ENCODE measurements at places on chromosomes 6 and 20.

- no peak for DNase-seq
Observed at GRCh38 chr6:3421791-3422434, 34.9 kb downstream of the SLC22A23 start.

GRCh38 chr6:22600059-22600458, 30.7 kb downstream of the HDGFL1 start:
- DNase-seq, result peak; percentile 32

- DNase-seq, result peak; percentile 31
Observed at GRCh38 chr20:14214046-14214445, 123.4 kb downstream of the FLRT3 start.

DNA sequence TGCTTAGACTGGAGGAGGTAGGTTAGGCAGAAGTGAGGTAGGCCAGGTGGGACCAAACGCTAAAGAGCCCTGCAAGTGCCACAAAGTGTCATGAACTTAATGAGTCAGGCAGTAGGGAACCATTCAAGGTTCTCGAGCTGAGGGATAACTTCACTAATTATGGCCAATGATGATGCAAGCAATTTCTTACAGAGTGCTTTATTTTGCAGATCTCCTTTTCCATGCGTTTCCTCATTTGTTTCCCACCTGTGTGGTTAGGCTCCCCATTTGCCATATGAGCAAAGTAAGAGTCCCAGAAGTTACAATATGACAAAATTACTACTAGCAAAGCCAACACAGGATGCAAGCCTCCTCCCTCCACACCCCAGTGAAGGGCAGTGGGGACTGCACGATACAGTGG, 36.5 kb upstream of the PSMF1 start:
- no peak for DNase-seq

- no peak for DNase-seq
Observed at GRCh38 chr6:137465378-137466009, 28.7 kb downstream of the OLIG3 start.

DNA sequence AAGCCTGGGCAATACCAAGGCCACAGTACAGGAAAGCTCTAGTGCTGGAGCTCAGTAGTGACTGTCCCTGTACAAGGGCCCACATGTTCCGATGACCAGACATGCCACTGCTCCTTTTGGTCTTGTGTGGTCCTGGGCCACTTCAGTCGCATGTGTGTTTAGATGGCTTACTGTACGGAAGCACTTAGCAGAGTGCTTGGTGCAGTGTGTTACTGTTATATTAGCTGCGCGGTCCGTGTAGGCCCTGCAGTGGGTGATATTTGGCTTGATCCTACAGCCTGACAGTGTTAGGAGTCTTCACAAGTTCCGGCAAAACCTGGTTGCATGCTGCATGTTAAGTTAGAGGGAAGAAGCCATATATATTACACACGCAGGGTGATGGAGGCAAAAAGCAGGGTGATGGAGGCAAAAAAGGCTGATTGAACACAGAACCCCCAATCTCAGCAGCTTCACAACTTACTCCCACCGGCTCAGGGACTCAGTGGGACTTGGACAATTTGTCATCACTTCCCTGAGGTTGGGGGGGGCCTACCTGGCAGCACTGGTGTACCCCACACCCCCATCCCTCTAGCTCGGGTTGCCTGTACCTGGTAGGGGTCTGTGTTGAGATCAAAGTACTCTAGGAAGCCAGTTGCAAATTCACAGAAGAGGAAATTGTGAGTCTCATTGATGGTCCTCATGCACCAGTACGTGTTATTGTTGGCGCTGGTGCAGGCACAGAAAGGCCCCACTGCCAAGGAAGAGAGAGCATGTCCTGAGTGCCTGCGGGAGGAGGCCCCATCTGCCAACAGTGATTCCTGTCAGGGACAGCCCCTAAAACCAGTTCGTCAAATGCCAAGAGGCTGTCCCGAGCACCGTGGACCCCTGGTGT, 122.6 kb downstream of the SULF2 start:
- no peak for DNase-seq

DNA sequence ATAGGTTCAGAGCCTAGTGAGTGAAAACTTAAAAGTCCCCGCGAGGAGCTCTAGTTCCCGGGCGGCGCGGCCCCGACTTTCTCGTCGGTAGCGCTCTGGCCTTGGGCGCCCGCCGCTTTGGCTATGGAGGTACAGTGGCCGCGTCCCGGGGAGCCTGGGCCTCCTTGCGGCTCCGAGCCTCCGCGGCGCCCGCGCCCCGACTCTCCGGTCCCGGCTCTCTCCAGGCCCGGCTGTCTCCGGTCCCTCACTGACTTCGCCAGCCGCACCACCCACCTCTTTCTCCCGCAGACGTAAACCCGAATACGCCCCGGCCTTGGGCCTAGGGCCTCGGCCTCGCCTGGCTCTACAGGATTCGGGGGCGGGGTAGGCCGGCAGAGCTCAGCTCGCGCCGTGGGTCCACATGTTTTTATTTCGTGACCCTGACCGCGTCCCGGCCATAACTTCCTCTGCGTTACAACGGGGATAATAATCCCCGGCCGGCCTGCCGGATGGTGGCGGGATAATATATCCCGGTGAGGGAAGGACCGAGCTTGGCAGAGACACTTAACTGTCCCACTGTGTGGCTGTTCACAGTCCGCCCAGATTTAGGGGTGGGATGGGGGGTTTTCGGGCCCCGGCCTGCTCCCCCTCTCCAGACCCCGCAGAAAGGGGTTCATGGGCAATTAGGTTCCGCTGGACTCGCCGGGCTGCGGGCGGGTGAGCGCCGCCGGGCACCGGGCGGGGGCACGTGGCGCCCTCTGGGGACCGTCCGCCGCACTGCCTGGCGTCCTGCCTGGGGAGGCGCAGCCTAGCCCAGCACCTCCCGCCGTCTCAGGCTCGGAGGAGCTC, 10.0 kb upstream of the TBX18 start:
- peak; percentile 80 for DNase-seq

DNA sequence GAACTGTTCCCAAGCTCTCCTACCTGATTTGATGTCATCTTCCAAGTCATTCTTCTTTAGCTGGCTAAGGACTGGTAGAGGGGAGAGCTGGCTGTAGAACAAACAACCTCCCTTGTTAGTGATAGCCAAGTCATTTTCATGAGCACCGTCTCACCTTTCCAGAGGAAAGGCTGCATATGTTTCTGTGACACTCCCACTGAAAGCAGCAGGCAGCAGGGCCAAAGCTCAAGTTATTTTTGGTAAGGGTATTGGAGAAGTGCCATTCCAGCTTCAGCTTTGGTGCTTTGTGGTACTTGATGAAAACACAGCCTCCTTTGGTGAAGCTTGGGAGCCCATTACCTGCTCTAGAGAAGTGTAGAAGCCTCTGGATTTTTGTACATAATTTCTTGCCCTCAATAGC, 5.4 kb upstream of the DOK5 start:
- DNase-seq, result no peak

GRCh38 chr20:10135438-10135837, 83.2 kb upstream of the SNAP25 start:
- DNase-seq, result no peak

- no peak for DNase-seq
Observed at GRCh38 chr6:16849280-16849987, 88.2 kb upstream of the ATXN1 start.

- DNase-seq, result peak; percentile 52
Observed at GRCh38 chr20:64044484-64045247, 4.8 kb downstream of the SOX18 start.

GRCh38 chr20:54843865-54844264, 368.5 kb downstream of the DOK5 start:
- DNase-seq, result no peak

DNA sequence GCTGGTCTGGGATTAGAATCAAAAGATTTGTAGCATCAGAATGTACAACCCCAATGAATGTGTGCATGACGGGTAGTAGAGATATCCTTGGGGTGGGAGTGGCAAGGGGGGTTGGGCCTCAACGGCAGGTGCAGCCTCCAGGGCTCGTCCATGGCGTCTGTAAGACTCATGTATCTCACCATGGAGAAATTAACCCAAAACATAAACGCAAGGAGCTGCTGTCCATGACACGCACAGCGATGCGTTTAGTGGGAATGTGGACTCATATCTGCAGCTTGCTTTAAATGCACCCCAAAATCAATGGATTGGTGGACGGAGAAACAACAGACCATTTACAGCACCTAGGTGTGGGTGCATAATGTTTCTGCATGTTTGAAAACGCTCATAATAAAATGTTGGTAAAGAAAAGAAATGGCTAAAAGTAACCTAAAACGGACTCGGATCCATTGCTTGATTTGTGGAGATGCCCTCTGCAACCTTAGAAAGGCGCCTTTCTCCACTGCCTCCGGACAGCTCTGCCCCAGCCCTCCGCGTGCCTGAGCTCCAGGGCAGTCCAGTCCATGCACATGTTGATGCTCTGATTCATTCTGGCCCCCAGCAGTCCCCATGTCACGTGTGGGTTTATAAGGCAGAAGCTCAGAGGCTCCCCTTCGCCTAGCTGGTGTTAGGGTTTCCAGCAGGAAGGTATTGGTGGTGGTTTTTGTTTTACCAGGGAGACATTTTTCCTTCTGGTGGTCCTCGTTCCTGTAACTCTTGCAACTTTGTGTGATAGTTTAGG, 24.5 kb downstream of the PYGB start:
- DNase-seq, result no peak

DNA sequence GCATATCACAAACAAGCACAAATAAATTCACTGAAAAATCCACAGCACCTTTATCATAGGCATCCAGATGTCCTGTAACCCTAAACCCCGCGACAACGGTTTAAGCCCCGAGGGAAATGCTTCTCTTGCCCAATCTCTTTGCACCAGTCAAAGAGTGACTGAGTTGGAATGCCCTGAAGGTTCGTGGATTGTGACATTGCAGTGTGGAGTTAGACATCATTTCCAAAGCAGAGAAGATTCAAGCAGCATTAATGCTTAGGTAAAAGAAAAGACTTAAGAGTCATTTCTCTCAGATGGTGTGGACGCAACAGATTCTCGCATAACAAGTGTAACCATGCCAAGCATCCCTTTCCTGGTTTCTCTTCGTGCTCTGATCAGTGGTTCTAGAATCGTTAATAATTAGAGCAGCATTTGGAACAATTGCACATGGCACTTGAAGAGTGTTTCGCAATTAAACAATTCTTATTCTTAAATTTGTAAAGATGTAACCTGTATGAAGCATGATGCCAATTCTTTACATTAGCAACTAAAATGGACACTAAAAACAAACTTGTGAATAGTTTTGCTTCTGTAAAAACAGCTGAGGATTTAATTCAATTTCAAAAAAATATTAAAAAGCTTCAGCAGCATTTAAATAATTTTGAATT, 121.6 kb downstream of the HIVEP2 start:
- DNase-seq, result no peak

- DNase-seq, result peak; percentile 96
Observed at GRCh38 chr20:53621482-53622246, 28.0 kb upstream of the ZNF217 start.

DNA sequence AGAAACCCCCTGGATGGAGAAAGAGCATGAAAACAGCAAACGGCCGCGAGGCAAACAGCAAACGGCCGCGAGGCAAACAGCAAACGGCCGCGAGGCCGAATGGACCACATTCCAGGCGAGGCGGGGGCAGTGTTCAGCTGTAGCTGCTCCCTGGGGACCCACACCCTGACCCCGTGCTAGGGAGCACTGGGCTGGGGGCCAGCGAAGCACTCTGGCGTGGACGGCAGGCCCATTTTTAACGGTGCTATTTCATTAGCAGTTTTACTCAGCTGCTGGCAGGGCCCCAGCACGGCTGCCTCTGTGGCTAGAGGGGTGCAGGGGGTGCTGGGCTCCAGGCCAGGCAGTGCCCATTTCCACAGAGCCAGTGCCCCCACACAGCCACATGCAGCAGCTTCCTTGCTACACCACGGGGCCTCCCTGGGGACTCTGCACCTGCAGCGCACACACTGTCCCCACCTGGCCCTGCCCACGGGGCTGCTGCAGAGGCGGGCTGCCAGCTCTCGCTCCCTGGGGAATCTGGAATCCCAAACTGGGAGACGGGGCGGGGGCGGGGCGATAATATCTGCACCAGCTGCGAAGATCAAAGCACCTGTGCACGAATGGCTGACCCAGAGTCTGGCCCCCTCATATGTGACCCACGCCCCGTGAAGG, 35.6 kb upstream of the SLCO4A1 start:
- DNase-seq, result no peak

- DNase-seq, result peak; percentile 11
Observed at GRCh38 chr6:33967966-33968724, 164.3 kb upstream of the MLN start.

DNA sequence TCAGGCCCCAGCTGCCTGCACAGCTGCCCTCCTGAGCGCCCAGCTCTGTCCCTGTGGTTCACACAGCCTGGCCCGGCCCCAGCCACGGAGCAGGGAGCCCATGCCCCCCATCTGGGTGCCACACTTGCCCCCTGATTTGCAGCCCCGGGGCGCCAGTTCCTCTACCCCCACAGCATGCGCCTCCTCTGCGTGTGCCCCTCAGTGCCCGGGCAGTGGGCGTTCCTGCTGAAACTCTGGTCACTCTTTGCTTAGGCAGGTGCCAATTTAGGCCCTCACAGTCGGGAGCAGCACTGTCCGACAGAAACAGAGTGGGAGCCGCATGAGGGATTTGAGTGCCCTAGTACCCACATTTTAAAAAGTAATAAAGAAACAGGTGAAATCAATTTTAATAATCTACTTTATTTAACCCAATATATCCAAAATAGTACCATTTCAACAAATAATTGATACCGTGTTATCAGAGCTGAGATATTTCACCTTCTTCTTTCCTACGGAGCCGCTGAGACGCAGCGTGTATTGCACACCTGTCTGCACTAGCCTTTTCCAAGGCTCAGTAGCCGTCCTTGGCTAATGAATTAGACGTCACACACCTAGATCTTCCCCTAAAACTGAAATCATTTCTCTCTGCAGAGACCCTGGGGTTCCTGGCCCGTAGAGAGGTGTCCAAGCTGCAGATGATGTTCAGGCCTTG, 106.4 kb downstream of the ASXL1 start:
- no peak for DNase-seq

DNA sequence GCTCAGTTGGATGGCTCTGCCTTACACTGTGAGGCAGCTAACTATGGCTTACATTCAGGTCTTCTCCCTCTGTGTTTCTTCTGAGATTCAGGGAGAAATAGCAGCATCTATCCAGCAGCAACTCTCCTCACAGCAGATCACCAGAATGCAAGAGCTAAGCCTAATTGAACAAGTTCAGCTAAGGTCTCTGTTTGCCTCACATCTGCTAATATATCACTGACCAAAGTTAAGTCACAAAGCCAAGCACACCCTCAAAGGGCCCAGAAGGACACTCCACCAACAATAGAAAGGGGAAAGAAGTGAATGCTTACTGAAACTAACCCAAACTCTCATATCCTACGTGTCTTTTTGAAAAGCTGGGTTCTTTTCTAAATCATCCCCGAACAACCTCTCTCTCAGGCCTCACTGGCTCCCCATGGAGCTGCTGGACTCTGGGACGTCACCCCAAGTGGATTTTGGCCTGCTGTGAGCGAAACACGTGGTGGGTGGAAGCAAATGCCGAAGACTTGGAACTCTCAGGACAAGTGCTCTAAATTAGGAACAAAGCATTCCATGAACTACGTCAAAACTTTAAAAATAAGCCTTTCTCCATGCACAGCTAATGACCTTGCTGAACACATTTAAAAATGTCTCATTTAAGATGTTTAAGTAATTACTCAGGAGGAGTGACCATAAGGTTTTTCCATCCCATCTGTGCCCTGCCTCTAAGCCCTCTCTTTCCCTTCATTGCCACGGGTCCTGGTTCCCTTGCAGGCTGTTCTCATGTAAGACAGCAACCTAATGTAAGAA, 167.5 kb upstream of the PLCB4 start:
- no peak for DNase-seq
